ENCODE measurements at places on chromosomes 7 and 10.

DNA sequence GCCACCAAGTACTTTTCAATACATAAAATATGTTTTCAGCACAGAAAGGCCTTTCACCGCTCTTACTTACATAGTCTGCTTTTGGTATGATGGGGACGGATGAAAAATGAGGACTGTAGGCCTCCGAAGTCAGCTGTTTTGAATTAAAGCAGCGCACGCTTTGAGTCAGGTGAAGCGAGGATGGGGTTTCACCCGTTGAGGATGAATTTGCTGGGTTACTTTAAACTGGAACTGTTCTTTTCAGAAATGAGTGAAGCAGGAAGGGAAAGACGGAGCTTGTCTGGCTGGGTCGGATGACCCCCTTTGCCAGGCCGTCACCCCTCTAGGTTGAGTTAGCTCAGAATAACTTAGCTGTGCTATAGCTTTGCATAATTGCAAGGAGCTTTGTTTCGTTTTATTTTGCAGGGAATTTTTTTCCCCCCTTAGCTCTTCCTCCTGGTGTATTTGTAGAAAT lies 40.0 kb downstream of the CUX1 start:
- DNase-seq: peak; percentile 22

DNA sequence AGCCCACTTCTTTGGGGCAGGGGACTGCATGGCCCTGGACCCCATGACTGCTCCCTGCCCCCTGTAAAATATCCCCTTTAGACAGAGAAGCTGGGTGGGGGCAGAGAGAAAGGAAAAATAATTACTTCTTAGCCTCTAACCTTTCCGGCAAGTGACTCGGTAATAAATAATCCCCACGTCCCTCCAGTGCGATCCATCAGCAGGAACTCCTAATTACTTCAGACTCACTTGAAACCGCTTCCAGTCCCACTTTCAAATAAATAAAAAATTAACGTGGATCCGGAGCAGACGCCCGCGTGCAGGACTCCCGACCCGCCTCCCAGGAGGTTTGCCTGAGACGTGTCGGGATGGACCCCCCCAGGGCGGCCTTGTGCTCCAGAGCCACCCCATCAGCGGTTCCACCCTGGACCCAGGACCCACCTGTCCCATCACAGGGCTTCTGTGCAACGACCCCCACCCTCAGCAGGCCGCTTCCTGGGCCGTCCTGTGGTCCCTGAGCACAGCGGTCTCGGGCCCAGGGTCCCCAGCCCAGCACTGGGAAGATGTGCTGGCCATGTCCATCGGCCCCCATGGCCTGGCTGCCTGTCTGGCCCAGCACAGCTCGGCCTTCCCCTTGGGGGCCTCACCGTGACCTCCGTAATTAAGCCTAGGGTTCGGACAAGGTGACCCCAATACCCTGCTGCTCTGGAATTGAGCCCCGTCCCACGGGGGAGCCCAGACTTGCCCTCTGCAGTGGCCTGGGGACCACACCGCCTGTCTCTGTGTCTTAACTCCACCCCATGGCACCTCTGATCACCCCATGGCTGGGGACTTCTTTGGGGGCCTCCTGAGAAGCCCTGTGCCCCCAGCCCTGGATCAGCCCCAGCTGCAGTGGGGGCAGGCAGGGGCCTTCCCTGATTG lies 108.0 kb downstream of the UNCX start:
- DNase-seq: no peak

- no peak for DNase-seq
Observed at GRCh38 chr7:88224601-88225275, 4.9 kb upstream of the SRI start.

- no peak for DNase-seq
Observed at GRCh38 chr10:70544431-70545340, 57.9 kb downstream of the PRF1 start.

GRCh38 chr7:41730161-41730560 lies 27.3 kb upstream of the INHBA start:
- no peak for DNase-seq

DNA sequence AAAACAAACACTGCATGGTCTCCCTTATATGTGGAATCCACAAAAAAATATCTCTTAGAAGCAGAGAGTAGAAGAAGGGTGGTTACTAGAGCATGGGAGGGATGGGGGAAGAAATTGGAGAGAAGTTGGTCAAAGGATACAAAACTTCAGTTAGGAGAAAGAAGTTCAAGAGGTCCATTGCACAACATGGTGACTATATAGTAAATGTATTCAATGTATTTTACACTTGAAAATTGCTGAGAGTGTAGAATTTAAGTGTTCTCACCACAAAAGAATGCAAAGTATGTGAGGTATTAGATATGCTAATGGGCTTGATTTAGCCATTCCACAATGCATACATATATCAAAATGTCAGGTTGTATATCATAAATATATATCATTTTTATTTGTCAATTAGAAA lies 232.0 kb upstream of the CELF2 start:
- DNase-seq: no peak

GRCh38 chr10:12027539-12027938 lies 15.1 kb downstream of the UPF2 start:
- DNase-seq: no peak

DNA sequence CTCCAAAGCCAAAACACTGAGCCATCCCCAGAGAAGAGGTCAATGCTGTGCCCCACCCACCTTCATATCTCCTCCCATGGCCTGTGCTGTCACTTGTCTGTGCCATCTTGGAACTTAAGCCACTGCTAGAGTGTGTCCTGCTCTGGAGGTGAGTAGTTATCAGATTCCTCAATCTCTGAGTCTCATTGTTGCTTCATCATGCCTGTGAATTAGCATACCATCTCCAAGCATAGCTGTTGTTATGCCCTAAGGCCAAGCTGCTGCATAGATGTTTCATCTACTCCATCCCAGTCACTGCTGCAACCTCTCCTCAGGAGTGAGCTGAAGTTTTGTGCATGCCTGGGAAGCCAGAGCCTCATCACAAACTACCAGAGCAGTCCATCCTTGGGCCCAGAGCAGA lies 349.0 kb downstream of the ZWINT start:
- DNase-seq: no peak

DNA sequence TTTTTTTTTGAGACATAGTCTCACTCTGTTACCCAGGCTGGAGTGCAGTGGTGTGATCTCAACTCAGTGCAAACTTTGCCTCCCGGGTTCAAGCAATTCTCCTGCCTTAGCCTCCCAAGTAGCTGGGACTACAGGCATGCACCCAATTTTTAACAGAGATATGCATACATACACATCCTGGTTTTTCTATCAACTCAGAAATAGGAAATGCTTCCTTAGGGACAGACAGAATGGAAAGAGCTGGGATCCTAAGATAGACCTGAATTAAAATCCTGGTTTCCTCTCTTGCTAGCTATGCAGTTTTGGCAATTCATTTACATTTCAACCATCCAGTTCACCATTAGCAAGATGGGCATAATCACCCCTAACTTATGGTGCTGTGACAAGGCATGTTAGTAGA lies 347.5 kb downstream of the GPAM start:
- DNase-seq: no peak

GRCh38 chr10:1413256-1413655 lies 324.1 kb downstream of the ADARB2 start:
- DNase-seq: no peak

DNA sequence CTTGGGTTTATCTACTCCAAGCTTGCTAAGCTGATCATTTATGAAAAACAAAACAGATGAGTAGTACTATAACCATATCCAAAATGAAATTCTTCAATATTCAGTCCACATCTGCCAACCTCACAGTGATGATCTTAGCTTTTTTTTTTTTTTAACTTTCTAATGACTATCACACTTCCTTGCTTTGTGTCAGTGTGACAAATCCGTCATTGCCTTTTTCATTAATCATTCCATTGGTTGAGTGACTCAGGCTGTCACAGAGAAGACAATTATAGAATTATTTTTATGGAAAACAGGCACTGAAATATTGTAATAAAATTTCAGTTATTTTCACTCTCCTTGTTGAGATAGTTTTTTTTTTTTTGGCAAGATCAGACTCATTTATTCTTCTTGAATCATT lies 70.7 kb downstream of the CPVL start:
- no peak for DNase-seq

DNA sequence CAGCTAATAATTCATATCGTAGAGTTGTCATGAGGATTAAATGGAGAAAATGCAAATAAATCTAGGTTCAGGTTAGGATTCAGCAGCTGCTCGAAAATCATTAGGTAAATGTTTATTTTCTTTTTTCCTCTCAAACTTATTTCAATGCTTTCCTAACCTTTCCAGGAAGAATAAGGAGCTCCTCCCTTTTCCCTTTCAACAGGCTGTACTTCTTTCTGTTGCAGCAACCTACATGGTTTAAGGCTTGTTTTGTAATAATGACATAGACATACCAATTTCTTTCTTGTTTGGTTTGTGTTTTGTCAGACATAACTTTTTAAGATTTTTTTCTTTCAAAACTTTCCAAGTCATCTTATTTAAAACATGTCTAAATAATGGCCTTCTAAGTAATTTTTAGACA lies 18.2 kb downstream of the GPR141 start:
- DNase-seq: no peak

- no peak for DNase-seq
Observed at GRCh38 chr10:101965075-101965765, 90.8 kb downstream of the ARMH3 start.

DNA sequence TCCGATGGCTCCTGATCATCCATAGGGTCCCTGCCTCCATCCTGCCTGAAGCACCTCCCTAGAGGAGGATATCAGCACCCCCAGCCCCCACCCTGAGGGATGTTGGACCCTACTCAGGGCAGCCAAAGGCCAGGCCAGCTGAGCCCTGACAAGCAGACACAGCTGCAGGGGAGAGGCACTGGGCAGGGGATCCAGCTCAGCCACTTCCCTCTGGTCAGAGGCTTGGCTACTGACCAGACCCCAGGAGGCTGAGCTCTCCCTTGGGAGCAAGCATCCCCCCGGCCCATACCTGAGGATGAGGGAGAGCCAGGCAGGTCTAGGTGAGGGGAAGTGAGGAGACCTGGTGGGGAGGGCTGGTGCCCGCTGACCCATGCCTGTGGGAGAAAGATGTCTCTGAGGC lies 6.6 kb downstream of the LDB3 start:
- no peak for DNase-seq

- DNase-seq: no peak
Observed at GRCh38 chr10:24661376-24661775, 62.3 kb downstream of the ARHGAP21 start.

GRCh38 chr7:50436133-50436806 lies 13.9 kb downstream of the FIGNL1 start:
- no peak for DNase-seq

GRCh38 chr10:10803278-10803677 lies 214.4 kb upstream of the CELF2 start:
- DNase-seq: no peak

DNA sequence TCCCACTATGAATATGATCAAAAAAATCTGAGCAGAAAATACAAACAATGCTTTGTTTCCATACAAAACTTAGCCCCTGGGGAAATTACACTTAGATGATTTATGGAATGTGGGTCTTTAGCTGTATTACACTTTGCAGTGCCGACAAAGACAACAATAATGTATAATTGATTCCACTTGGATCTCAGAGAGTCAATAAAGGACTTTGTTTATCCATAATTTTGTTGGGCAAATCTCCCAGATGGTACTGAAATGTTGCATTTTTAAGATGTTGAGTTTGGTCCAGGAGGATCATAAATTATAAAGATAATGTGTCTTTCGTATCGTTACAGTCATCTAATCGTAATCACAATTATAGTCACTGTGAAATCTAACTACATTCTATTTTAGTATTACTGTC lies 66.9 kb upstream of the DOCK1 start:
- DNase-seq: no peak

DNA sequence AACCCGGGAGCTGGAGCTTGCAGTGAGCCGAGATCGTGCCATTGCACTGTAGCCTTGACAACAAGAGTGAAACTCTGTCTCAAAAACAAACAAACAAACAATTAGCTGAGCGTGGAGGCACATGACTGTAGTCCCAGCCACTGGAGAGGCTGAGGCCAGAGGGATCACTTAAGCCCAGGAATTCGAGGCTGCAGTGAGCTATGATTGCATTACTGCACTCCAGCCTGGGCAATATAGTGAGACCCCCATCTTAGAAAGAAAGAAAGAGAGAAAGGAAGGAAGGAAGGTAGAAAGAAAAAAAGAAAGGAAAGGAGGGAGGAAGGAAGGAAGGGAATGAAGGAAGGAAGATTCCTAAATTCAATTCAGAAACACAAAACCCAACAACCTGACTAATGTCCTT lies 141.3 kb upstream of the TNRC18 start:
- DNase-seq: no peak

DNA sequence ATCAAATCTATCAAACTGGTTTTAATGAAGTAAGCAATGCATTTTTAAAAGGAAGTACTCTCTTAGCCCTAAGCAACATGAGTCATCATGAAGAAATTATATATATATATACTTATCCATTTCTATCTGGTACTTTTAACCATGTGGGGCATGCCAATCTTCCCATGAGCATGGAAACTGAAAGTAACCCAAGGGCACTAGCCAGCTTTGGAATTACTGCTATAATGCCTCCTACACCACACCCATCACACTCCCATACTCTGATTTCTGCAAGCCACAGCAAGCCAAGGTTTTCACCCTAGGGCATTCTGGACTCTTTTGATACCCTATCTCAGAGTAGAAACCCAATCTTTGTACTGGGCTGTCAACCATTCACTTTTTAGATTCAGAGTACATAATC lies 204.6 kb downstream of the IMMP2L start:
- DNase-seq: no peak

DNA sequence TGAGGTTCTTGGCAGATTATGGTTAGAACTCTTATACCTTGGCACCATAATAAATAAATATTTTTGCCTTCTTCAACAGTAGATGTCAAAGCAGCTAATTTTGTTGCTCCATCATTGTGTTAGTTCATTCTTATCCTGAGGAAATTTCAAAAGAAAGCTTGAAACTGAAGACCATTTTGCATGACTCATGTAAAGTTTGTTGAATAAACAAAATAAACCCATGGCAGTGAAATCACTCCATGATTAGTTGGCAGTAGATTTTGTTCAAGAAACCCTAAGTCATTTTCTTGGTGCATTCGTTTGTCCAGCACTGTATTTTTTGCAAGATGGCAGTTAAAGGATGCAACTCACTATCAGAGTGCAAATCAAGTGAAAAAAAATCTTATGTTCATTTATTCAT lies 91.6 kb downstream of the HECW1 start:
- no peak for DNase-seq

- DNase-seq: no peak
Observed at GRCh38 chr7:134996097-134996550, 9.8 kb downstream of the AGBL3 start.

DNA sequence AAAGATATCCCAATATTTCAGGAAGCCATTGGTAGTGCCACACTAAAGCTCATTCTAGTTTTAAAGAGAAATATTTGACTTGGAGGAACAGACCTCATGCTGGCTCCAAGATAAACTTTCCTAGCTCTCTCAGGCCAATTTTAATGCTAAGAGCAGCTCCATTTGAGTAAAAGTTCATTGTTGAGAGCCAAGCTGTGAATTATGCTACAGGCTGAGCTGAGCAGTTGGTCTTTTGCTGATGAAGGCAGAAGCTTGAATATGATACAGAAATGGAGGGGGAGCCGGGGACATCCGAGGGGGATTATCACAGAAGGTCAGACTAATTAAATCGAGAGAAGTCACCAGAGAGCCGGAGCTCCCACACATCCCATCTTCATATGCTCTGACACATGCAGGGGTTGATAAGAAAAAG lies 175.7 kb upstream of the AUTS2 start:
- no peak for DNase-seq

GRCh38 chr7:72785166-72785955 lies 42.6 kb downstream of the TYW1B start:
- DNase-seq: no peak

GRCh38 chr7:69934144-69934903 lies 336.0 kb downstream of the AUTS2 start:
- DNase-seq: no peak
